ENCODE measurements at places on chromosomes 3 and 15.

- no peak overlapping the region for H3K27ac ChIP-seq
- no peaks in the 10 kb centered on the region for H3K4me1 ChIP-seq
- H3K36me3 ChIP-seq = no peaks in the 10 kb centered on the region
- no peaks in the 10 kb centered on the region for H3K27me3 ChIP-seq
- no peak for DNase-seq
Observed at GRCh38 chr3:21783839-21784238, 32.8 kb upstream of the ZNF385D start.

DNA sequence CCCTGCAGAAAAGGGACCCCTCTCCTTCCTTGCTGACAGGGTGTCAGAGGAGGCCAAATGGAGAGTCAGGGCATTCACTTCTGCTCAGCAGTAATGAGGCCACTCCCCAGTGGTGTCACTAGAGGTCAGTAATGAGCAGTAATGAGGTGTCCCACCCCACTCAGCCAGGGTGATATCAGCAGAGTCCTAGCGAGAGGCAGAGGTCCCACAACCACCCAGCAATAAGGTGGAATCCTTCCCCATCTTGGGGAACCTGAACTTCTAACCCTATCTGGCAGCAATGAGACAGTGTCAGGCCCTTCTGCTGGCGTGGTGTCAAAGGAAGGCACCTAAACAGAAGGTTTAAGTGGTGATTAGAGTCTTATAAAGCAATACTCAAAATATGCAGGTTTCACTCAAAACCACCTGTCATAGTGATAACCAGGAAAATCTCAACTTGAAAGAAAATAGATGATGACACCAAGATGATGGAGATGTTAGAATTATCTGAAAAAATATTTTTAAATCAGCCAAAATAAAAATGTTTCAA, 12.9 kb downstream of the OCA2 start:
- H3K27me3 ChIP-seq = peaks cover 66% of the 10 kb centered on the region
- peaks cover 5% of the 10 kb centered on the region for H3K36me3 ChIP-seq
- no peak overlapping the region for H3K4me3 ChIP-seq
- no peak overlapping the region for H3K27ac ChIP-seq

GRCh38 chr3:721086-721485, 371.7 kb upstream of the CNTN6 start:
- no peak overlapping the region for H3K4me3 ChIP-seq
- no peaks in the 10 kb centered on the region for H3K4me1 ChIP-seq
- no peaks in the 10 kb centered on the region for H3K27me3 ChIP-seq
- no peak overlapping the region for H3K27ac ChIP-seq
- no peaks in the 10 kb centered on the region for H3K36me3 ChIP-seq
- DNase-seq = no peak

GRCh38 chr3:148360051-148360450, 337.7 kb upstream of the AGTR1 start:
- H3K4me3 ChIP-seq = no peak overlapping the region
- no peaks in the 10 kb centered on the region for H3K4me1 ChIP-seq
- H3K27ac ChIP-seq = no peak overlapping the region
- no peaks in the 10 kb centered on the region for H3K27me3 ChIP-seq

- DNase-seq = no peak
- H3K27me3 ChIP-seq = no peaks in the 10 kb centered on the region
- peaks cover 11% of the 10 kb centered on the region for H3K4me1 ChIP-seq
Observed at GRCh38 chr15:78004919-78005634, 72.4 kb downstream of the TBC1D2B start.

DNA sequence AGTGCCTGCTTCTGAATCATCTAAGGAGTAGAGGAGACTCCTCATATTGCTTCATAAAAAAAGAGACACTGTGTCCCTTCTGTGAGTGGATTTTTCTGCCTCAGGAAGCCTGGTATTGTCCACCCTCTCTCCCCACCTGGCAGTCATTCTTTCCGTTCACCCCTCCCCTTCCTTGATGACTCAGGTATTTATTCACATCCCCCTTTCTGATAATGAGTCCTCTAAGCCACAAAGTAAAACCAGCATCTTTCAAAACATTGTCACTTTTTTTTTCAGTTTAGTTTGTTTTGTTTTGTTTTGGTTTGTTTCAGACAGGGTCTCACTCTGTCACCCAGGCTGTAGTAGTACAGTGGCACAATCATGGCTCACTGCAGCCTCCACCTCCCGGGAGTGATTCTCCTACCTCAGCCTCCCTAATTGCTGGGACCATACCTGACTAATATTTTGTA, 65.2 kb upstream of the UBE2E1 start:
- peak; percentile 33 for DNase-seq
- no peaks in the 10 kb centered on the region for H3K36me3 ChIP-seq

DNA sequence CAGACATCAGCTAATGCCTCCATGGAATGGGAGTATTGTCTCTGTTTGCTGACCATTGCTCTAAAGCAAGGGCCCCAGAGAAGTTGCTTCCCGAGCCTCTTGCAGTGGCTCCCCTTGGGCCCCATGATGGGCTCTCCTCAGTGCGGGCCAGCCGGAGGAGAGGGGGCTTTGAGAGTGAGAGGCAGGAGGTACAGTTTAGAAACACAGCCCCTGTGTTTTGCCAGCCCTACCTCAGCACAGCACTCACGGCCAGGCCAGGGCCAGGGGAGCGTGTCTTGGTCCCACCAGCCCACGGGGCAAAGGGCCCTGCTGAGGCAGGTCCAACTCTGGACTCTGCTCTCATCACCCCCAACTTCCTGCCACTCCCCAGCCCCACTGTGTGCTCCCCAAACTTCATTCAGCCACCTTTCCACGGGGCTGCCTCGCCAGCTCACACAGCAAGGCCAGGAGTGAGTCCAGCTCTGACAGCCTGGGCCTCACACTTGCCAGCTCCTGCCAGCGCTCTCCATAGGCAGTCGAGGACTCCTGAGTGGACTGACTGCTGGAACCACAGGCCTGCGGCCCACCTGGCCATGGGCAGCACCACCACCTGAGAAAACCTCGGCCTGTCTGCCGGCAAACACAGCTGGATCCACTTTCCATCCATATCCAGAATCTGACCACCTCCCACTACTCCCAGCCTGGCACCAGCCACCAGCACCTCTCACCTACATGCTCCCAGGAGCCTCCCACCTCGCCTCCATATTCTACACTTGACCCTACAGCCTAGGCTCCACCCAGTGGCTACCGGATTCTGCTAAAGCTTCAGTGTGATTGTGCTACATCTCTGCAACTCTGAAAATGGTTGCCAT, 99.0 kb downstream of the TLE3 start:
- no peak overlapping the region for H3K27ac ChIP-seq
- H3K4me1 ChIP-seq = peaks cover 24% of the 10 kb centered on the region
- H3K27me3 ChIP-seq = peaks cover 14% of the 10 kb centered on the region
- peaks cover 12% of the 10 kb centered on the region for H3K36me3 ChIP-seq
- DNase-seq = no peak

- H3K27me3 ChIP-seq = peaks cover 14% of the 10 kb centered on the region
- H3K27ac ChIP-seq = no peak overlapping the region
- no peaks in the 10 kb centered on the region for H3K4me1 ChIP-seq
- no peaks in the 10 kb centered on the region for H3K36me3 ChIP-seq
- H3K4me3 ChIP-seq = no peak overlapping the region
- DNase-seq = no peak
Observed at GRCh38 chr15:55778932-55779331, 36.0 kb upstream of the PRTG start.

DNA sequence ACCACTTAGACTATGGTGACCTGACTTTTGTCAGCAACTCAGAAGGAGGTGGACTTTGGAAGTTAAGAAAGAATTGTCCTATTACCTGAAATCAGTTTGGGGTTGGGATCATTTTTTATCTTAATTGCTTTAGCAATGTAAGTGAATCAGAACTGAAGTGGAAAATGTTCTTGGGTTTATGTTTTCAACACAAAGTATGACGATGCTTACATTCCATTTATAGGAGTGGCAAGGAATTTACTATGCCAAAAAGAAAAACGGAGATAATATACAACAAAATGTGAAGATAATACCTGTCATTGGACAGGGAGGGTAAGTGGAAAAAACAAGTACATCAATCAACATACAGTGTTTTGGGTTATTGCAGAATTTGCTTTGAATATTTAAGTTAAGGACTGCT, 116.1 kb downstream of the PDE8A start:
- no peak overlapping the region for H3K4me3 ChIP-seq
- peaks cover 39% of the 10 kb centered on the region for H3K36me3 ChIP-seq
- DNase-seq = no peak
- no peak overlapping the region for H3K27ac ChIP-seq

- peaks cover 36% of the 10 kb centered on the region for H3K27me3 ChIP-seq
- peaks cover 23% of the 10 kb centered on the region for H3K4me1 ChIP-seq
- H3K36me3 ChIP-seq = no peaks in the 10 kb centered on the region
- no peak for DNase-seq
Observed at GRCh38 chr3:69538281-69538680, 152.4 kb upstream of the FRMD4B start.

- no peak for DNase-seq
- H3K36me3 ChIP-seq = no peaks in the 10 kb centered on the region
- no peaks in the 10 kb centered on the region for H3K4me1 ChIP-seq
- peaks cover 10% of the 10 kb centered on the region for H3K27me3 ChIP-seq
- no peak overlapping the region for H3K27ac ChIP-seq
Observed at GRCh38 chr3:70754314-70754713, 441.9 kb upstream of the MDFIC2 start.

Measured in stimulated activated naive B cell treated with anti-CD40 and anti-IgM and Interleukin-4, amounts not matched to agents 10 μg/mL and 1 μg/mL and 100 μg/mL, for 72 hours (primary cell).